ENCODE measurements at places on chromosomes 7 and 10.

DNA sequence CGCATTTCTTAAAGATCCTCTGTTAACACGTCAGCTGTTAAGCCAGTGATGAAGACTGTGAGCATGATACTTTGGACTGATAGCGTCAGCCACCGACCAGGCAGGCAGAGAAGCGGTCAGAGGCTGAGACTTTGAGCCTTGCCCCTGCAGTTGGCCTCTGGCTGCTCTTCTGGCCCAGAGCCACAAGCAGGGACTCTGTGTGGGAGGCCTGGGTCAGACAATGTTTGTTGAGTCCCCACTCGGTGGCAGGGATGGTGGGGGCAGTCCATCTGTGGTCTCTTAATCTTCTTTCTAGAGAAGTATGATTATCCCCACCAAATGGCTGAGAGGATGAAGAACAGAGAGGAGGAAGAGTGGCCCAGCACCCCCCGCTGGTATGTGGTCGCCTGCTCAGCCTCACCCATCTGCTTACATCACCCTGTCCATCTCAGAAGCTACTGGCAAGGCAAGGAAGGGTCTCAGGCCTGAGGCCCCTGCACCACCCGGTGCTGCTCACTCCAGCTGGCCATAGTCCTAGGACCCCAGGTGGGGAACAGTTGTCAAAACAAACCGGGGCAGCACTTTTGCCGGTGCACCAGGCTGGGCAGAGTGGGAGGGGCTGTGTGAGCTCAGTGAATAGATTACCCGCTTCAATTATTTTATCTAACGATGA is 202.9 kb downstream of the GRID1 start:
- no peak for DNase-seq

DNA sequence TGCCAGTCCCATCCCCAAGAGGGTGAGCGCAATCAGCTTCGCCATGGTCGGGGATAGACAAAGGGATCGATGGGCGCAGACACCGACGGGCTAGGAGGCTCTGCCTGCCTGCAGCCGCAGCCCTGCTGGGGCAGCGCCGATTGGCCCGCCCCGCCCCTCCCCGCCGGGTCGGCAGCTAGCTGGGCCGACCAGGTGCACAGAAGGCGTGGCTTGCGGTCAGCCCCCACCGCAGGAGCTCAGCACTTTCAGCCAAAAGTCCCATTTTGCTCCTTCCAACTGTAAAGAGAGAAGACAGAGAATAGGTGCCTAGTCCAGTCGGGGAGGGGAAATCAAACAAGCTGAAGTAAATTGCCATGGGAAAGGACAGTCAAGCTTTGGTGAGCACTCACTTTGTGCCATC is at the start of gene PON1:
TSS of gene PON1 (minus strand) at position 102 of the 400 bp plus-strand sequence. CDS start at position 45, 57 bp downstream.
- DNase-seq = no peak

GRCh38 chr7:57438244-57438643 is 11.7 kb upstream of the ZNF716 start:
- no peak for DNase-seq

GRCh38 chr10:96407560-96408069 is 48.8 kb upstream of the OPALIN start:
- DNase-seq = no peak
